ENCODE measurements at places on chromosomes 5 and 9.
A peak's percentile ranks its signal among the peaks of the same experiment; 100 is the strongest.

GRCh38 chr5:86824637-86825036, 206.9 kb downstream of the COX7C start:
- DNase-seq = no peak

DNA sequence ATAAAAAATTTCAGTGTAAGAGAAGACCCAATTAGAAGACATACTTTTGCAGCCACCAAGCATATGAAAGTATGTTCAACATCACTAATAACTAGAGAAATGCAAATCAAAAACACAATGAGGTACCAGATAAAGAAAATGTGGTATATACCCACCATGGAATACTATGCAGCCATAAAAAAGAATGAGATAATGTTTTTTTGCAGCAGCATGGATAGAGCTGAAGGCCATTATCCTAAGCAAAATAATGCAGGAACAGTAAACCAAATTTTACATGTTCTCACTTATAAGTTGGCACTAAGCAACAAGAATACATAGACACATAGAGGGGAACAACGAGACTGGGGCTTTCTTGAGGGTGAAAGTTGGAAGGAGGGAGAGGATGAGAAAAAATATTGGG, 6.9 kb upstream of the SPATA9 start:
- no peak for DNase-seq

DNA sequence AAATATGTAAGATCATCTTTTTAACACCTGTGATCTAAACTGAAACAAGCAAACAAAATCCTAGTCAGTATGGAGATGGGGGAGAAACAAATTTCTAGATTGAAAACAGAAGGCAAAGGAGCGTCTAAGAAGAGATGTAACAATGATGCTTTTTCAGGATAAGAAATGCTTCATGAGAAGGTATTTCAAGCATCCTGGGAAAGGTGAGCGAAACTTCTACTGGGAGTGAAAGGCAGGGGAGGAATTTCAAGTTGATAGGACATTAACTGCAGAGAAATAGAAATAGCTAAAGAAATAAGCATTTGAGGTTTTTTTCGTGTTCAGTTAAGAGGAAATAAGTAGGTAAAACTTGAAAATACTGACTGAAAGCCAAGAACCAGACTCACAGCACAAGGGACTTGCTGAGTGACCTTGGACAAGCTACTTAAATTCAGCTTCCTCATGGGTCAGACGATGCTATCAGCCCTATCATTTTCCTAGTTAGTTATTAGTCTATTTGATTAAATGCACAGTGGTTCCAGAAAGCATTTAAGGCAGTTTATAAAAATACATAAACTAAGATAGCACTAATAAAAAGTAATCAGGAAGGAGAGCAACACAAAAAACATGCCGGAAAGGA, 406.3 kb downstream of the PDE4D start:
- no peak for DNase-seq

DNA sequence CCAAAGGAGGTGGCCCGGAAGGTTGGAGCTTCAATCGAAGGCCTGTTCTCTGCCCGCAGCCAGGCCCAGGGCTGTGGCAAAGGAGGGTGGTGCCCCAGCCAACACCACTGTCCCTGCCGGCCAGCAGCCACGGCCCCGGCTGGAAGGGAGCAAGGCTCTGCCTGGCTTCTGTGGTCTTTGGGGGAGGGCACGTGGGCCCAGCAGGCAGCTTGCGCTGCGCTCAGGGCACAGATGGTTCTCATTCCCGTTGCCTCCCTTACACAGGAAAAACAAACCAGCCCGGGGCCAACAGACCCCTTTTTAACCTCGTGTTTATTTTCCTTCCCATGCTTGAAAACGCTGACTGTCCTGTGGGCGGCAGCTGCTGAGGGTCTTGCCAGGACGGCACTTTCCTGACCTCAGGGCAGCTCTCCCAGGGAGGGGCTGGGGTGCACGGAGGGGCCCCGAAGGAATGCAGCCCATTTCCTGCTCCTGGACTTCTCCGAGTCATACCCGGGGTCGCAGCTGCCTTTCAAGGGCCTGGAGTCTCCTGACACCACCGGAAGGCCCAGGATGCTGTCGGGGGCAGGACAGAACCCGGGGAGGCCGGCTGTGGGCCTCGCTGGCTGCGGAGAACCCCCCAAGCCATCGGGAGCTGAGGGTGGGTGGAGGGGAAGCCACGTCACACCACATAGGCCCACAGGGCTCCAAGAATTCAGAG, 1.1 kb upstream of the GPSM1 start:
- DNase-seq = no peak

- DNase-seq = no peak
Observed at GRCh38 chr5:130529511-130530485, 625.5 kb downstream of the CHSY3 start.

GRCh38 chr9:108536836-108537601, 318.8 kb downstream of the ACTL7B start:
- no peak for DNase-seq

DNA sequence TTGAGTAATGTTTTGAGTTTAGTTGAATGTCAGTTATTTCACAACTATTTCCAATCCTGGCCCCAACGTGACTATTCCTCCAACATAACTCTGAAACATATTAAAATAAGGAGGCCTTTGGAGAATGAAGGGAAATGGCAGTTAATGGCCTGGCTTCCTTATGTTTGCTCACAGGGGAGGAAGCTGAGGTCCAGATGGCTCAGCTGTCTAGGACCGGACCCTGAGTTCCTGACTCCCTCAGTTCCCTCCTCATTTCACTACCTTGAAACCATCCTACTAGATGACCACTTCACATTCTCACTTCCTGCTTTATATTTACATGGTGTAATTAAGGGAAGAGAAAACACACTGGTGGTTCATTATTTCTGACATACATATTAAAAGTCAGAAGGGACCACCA, 6.6 kb downstream of the OTULINL start:
- DNase-seq = no peak

DNA sequence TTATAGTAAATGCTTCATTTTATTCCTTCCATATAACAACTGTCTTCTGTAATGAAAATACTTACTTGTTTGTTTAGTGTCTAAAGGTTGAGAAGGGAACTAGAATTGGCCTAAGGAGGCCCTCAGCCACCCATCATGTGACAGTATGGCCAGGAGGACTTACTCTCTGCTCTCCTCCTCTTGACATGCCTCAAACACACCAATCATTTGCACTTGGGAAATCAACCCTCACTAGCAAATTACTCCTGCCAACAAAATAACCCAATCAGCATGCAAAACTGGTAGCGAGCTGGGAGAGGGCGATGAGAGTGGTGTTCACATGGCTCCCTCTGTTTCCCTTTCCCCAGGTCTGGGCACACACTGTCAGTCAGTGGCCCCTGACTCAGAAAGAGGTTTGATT, 58.6 kb upstream of the MEF2C start:
- DNase-seq = no peak

DNA sequence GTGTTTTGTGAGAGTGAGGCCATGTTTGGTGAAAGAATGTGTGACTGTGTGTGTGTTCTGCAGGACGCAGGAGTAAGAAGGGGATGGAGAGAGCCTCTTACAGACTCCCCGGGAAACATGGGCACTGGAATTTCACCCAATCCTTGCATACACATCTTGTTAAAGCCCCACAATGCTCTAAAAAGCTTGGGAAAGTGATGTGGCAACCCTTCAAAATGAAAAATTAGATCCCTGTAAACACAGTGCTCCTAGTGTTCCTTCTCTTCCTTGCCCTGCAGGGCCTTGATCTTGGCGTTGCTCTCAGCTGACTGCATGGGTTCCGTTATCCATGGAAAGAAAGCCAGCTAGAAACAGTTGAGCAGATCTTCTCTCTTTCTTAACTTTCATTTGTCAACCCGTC, 701.7 kb downstream of the SEMA5A start:
- DNase-seq = no peak

DNA sequence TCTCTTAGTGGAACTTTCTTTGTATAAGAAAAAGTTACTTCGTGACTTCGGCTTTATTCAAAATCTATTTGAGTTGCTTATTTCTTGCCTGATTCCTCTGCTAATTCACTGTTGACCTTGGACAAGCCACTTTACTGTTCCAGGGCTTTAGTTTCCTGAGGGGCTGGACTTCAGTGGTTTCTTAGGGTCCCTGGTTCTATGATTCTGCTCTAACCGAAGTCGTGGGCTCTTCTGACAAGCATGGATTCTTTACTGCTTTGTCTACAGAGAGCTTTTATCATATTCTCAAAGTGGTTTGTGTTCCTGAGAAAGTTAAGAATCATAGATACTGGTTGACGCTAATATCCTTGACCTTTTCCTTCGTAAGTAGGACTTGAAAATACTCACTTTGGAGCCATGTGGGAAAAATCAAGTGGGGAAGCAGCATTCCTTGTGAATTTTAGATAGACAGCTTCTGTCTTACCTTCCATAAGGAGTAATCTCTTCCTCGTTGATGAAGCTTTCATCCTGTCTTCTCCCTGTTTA, 21.1 kb downstream of the EXOSC2 start:
- DNase-seq = no peak

DNA sequence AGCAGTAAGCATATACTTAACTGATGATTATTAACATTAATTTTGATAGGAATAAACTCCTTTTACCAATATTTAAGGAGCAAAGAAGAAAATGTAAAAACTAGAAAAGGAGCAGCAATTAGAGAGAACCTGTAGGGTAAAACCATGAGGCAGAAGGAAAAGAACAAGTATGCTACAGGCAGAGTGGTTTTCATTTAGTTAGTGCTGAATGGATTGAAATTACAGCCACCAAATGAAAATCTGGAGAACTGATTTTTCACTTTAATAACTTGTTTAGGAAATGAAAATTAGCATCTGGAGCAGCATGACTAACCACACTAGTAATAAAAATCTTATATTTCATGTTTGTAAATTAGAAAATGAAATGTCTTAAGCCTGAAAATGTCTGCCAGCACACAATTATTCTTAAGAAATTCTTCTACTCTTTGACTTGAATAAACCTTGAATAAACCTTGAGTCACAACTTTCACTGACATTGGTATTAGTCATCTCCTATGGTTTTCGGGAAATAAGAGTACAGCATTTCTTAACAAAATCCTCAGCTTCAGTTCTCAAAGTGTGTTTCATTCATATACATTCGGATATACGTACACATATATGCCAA, 1504.9 kb upstream of the C9orf72 start:
- no peak for DNase-seq

GRCh38 chr9:77999231-77999631, 32.4 kb downstream of the GNAQ start:
- DNase-seq = no peak

DNA sequence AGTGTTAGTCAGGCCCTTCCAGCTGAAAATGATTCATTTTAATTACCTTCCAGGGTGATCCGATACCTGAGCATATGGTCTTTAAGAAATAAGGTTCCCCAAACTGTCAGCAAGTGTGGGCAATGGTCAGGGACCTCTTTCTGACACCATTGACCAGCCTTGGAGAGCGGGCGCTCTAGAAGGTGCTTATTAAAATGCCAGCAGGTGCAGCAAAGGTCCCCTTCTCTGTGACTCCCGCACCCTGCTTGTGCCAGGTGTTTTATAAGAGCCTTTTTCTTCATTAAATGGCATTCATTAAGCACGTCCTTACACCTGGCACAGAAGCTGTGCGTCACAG, 85.3 kb downstream of the MVB12B start:
- no peak for DNase-seq

DNA sequence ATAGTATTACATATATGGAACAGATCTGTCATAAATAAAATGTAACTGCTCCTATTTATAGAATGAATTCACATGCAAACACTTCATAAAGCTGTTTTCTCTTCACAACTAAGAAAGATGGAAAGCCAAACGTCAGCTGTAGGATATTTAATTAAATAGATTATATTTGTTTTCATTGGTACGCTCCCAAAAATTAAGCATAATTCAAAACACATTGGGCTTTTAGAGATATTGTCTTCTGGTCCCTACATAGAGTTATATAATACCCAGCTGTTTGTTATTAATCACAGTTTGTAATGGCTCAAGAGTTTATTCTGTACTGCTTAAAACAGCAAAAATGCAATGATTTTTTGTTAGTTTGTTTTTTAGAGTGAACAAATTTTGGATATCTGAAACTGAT, 61.2 kb downstream of the MRPS30 start:
- no peak for DNase-seq

GRCh38 chr5:57175551-57176309, 1.9 kb downstream of the GPBP1 start:
- DNase-seq = peak; percentile 82

GRCh38 chr9:137783521-137783920, 94.1 kb upstream of the CACNA1B start:
- DNase-seq = no peak

- no peak for DNase-seq
Observed at GRCh38 chr5:116542619-116543018, 32.0 kb downstream of the SEMA6A start.

GRCh38 chr5:93428868-93429267, 152.2 kb downstream of the NR2F1-AS1 start:
- DNase-seq = no peak

GRCh38 chr9:19246891-19247290, 16.4 kb downstream of the DENND4C start:
- DNase-seq = no peak

GRCh38 chr5:128674837-128675446, 136.9 kb upstream of the FBN2 start:
- DNase-seq = peak; percentile 44

DNA sequence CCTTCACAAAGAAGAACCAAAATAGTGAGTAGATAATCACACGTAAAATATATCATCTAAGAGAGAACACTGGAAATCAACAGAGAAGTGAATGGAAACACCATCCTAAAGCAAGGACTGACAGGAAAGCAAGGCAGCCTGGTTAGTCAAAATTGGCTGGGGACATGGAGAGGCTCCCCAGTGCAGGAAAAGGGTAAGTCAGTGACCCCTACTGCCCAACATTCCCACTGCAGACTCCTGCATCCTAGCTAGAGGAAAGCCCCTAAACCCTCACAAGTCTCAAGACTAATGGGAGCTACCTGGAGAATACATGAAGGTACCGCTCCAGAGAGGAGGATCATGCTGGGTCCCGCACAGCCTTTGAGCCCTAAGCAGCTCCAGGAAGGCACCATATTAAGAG, 60.1 kb downstream of the ZDHHC21 start:
- no peak for DNase-seq

GRCh38 chr5:86865256-86865785, 247.6 kb downstream of the COX7C start:
- DNase-seq = no peak

DNA sequence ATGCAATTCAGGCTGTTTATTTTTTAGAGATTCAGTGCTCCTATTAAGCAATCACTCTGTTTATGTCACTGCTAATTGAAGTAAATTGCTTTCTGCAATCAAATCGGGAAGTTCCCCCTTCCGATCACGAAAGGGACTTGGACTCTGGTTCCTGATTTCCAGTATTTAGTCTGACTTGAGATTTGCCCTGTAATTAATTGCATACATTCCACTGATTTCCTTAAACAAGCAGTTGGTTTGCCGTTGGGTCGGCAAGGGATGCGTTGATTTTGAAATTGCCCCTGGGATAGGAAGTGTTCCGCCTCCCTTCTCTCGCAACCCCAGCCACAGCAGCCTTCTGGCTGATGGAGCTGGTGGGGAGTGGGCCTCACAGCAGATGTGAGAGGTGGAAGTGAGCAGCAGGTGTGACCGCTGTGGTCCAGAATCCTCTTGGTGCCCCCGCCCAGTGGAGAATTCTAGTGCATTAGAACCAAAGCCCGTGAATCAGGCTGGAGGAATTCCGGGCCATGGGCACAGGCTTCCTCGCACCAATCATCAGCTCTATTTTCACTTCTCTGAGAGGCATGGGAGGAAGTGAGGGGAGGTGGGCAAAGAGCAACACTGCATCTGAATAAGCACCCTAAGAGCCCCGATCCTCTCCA, 102.5 kb downstream of the SPRY4 start:
- DNase-seq = no peak

GRCh38 chr9:6247266-6247665, 31.7 kb downstream of the IL33 start:
- no peak for DNase-seq

- DNase-seq = peak; percentile 43
Observed at GRCh38 chr9:90219548-90220118, 423.0 kb downstream of the DIRAS2 start.

Data from MM.1S (cell line).